Renal cortex interstitium (tissue), 15 donors: ENCODE measurements at places on chromosomes 11 and 22. TPM values are rescaled to one million over a fixed set of nuclear protein-coding genes. Genes with fewer than 3 reads are reported as not detected.

DNA sequence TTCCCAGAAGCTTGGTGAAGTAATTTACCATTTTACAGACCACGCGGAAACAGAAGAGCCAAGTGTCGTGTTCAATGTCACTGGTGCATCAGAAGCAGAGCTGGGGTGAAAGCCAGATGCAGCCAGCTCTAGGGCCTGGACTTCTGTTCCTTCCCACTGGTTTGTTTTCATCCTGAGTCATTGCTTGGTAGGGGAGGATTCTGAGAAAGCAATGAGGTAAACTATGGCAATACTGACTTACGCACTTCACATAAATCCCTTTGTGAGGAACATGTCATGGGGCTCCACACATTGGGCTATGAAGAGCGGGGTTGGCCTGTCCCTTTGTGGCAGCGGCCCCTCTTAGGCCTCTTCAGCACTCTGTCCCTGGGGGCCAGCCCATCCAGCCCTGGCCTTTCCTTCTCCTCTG lies 52.4 kb upstream of the RBFOX2 start:
- no peak for DNase-seq

Gene MUC5AC
- 0.01 TPM for polyA plus RNA-seq

- DNase-seq: no peak
These were observed 3.4 kb downstream of the WEE1 start for GRCh38 chr11:9576701-9577381.

- no peak for DNase-seq
These were observed 11.9 kb upstream of the CSF2RB start for GRCh38 chr22:36901411-36902142.

- no peak for DNase-seq
These were observed 30.8 kb upstream of the SLC22A12 start for GRCh38 chr11:64560139-64560771.

GRCh38 chr11:8357891-8358566 lies 94.4 kb upstream of the LMO1 start:
- no peak for DNase-seq

- no peak for DNase-seq
These were observed 432 bp upstream of the GP1BB start for GRCh38 chr22:19722982-19723231.

- no peak for DNase-seq
These were observed 55.3 kb upstream of the CCDC188 start for GRCh38 chr22:20205964-20206708.

Gene WBP2NL
- polyA plus RNA-seq: 4.1 TPM

DNA sequence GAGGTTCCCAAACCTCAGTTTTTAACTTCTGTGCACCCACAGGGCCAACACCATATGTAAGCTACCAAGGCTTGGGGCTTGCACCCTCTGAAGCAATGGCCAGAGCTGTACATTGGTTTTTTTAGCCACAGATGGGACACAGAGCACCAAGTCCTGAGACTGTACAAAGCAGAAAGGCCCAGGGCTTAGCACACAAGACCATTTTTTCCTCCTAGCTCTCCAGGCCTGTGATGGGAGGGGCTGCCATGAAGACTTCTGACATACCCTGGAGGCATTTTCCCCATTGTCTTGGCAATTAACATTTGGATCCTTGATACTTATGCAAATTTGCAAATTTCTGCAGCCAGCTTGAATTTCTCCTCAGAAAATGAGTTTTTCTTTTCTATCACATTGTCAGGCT lies 23.4 kb downstream of the CNTF start:
- no peak for DNase-seq

GRCh38 chr11:35609656-35610055 lies 8.6 kb upstream of the FJX1 start:
- no peak for DNase-seq

DNA sequence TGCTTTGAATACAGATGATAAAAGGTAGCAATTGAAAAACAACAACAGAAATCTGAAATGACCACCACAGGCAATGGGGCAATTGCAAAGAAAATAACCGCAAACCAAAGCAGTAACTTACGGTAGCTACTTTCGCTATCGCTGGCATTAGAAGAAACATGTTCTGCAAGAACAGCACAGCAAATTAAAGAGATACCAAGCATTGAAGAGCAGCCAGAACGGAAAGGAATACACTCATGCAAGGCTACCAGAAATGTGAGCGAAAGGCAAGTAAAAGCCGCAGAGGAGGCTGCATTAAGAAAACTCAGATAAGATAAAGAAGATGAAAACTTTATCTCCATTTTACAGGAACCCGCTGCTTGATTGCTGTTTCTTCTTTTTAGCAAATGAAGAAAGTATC lies 194.1 kb upstream of the CCDC90B start:
- no peak for DNase-seq

GRCh38 chr11:12546660-12547059 lies 127.6 kb upstream of the TEAD1 start:
- DNase-seq: no peak

- DNase-seq: no peak
These were observed 27.2 kb upstream of the GLYATL1 start for GRCh38 chr11:58912124-58912523.
